ENCODE measurements at places on chromosomes 16 and 17.

DNA sequence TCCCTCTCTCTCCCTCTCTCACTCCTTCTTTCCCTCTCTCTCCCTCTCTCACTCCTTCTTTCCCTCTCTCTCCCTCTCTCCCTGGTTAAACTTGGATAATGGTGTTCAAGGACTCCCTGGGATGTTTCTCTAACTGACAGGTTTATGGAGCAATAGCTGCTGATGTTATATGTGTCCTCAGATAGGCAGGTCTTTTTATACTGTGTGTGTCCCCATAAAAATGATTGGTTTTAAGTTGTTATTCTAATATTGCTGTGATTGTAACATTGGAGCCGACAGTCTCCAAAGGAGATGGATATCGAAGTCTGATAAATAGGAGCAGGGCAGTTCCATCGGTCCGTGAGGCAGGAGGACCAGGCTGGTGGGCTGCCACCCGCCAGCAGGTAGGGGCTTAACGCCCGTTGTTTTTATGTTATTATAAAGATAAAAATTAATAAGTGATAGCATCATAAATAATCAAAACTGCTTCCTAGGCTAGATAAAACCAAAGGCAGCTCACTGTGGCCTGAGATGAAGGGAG, 38.1 kb upstream of the C16orf82 start:
- no peak for DNase-seq

GRCh38 chr16:2370721-2371120, 30.2 kb upstream of the ABCA3 start:
- no peak for DNase-seq

DNA sequence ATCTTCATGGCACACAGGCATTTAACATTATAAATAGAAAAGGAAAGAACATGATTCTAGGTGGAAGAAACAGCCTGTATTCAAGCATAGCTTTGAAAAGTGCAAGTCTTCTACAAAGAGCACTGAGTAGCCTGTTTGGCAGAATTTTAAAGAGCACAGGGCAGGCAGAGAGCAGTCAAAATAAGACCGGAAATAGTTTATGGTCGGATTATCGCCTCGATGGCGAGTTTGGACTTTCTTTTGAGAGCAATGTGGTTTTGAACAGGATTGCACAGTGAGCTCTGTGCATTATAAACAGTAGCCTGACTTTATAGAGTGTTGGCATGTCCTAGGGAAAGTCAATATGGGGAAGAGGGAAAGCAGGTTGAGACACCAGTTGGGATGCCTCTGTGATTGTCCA, 6.2 kb upstream of the TMEM100 start:
- no peak for DNase-seq

GRCh38 chr17:55785181-55785580, 34.3 kb downstream of the PCTP start:
- DNase-seq: no peak

GRCh38 chr16:86343027-86343795, 167.1 kb upstream of the FOXF1 start:
- DNase-seq: no peak

DNA sequence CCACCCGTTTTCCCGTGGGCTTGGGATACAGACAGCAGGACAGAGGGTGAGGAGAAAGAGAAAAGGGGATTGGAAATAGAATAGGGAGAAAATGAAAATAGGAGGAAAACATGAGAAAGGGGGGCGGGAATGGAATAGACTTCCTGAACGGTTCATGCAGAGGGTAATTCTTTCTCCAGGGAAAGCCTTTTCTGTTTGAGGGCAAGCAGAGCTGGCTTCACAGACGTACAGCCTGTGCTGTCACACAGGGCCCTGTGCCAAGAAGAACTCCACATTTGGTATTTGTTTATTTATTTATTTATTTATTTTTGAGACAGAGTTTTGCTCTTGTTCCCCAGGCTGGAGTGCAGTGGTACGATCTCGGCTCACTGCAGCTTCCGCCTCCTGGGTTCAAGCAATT, 12.0 kb downstream of the MILR1 start:
- no peak for DNase-seq

DNA sequence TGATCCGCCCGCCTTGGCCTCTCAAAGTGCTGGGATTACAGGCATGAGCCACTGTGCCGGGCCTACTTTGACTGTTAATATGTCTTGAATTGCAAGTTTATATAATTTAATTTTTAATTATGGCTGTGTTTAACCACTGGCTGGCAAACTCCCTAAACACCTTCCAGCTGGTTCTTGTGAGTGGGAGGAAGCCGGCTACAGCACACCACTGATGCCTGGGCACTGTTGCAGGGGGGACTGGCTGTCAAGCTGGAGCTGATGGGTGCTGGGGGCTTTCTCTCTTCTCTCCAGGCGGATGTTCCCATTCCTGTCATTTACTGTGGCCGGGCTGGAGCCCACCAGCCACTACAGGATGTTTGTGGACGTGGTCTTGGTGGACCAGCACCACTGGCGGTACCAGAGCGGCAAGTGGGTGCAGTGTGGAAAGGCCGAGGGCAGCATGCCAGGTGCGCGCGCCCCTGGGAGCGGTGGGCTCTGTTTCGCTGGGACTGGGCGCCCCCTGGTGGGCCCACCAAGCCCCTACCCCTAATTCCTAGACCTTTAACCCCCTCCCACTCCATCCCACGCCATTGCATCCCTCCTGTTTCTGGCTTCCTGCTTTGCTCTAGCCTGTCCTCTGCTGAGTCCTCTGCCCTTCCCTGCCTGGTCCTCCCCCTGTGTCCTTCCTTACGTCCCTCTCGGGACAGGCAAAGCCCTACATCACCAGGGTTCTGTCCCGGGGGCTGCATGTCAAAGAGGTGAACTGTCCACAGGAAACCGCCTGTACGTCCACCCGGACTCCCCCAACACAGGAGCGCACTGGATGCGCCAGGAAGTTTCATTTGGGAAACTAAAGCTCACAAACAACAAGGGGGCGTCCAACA, 9.5 kb downstream of the TBX21 start:
- peak; percentile 55 for DNase-seq

DNA sequence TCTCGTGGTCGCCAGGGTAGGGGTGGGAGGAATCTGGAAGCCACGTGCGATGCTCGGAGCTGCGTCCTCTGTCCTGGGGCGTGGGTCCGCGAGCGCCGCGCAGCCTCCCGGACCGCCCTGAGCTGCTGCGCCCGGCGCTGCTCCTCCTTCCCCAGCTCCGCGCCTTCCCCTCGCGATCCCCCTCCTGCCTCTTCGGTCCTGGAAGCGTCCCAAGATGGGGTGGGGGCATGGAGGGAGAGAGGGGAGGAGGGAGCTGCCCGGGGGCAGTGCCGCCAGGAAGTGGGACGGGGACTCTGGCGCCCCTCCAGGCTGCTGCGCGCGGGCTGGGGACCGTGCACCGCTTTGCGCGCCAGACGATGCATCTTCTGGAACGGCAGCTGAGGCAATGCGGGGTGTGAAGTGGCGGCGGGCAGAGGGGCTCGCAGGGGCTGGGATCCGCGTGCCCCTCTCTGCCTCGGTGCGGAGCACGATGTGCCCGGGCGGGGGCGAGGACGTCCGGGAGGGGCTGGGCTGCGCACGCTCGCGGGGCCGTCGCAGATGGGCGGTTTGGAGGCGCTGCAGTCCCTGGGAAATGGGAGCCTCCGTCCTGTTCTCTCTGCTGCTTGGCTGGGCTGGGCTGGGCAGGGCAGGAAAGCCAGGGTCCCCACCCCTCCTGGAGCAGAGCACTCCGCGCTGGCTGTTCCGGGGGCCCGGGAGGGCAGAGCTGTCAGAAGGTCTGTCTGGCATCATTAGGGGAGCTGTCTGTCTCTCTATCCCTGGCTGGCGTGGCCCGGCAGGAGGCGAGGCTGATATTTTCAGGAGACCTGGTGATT, 388.0 kb downstream of the SEC14L1 start:
- peak; percentile 66 for DNase-seq

DNA sequence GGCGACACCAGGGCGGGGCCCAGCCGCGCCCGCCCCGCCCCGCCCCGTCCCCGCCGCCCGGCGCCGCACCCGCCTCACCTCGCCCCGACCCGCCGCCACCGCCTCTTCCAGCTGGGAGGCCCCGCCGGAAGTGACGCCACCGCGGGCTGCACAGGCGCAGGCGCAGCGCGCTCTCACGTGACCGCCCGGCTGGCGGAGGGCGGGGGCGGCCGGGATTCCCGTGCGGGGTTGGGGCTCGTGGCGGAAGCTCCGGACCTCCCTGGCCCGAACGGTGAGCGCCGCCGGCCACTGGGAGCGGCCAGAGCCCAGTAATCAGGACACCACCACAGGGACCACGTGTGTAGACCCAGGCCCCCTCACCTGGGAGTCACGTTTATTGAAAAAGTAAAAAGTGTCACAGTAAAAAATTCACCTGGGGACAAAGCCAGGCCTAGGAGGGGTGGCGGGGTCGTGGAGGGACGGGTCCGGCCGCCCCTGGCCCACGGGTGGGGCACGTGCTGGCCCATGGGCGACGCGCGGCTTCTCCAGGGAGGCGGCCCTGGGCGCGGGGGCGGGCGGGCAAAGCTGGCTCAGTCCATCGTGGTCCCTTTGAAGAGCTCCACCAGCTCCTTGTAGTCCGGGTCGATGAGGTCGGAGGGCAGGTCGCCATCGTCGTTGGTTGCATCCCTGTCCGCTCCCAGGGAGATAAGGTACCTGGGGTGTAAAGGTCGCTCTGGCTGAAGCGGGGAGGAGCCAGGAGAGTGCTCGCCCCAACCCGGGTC, at the start of gene MCRIP1:
Gene MCRIP1 (minus strand): TSS at position 132 of the 761 bp plus-strand sequence. CDS start 8,785 bp downstream, outside the sequence.
- peak; percentile 98 for DNase-seq

DNA sequence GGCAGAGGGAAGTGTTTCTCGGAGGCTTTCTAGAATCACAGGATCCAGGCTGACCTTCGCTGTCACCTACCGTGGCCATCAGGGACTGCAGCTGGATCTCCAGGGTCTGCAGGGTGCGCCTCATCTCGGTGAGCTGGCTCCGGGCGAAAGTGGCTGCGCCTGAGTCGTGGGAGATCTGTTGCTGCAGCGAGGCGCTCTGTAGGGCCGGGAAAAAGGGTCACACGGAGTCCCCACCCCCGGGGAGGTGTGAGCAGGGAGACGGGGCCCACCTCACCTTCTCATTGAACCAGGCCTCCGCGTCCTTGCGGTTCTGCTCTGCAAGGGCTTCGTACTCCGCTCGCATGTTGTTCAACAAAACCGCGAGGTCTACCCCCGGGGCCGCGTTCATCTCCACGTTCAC, 2.9 kb downstream of the KRT28 start:
- no peak for DNase-seq

DNA sequence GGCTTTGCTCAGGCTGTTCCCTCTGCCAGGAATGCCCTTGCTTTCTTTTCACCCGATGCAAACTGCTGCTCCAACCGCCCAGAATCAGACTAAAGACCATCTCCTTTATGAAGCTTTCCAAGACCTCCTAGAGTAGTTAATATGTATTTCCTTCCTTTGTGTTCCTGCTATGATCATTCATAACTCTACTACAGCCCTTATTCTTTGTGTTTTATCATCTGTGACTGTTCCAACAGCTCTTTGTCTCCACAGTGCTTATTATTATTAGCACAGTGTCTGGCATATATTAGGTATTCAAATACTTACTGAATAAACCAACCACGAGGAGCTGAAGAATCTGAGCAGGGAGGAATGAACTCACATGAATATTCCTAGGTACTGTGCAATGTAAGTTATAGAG, 7.6 kb downstream of the PSME3IP1 start:
- DNase-seq: no peak

DNA sequence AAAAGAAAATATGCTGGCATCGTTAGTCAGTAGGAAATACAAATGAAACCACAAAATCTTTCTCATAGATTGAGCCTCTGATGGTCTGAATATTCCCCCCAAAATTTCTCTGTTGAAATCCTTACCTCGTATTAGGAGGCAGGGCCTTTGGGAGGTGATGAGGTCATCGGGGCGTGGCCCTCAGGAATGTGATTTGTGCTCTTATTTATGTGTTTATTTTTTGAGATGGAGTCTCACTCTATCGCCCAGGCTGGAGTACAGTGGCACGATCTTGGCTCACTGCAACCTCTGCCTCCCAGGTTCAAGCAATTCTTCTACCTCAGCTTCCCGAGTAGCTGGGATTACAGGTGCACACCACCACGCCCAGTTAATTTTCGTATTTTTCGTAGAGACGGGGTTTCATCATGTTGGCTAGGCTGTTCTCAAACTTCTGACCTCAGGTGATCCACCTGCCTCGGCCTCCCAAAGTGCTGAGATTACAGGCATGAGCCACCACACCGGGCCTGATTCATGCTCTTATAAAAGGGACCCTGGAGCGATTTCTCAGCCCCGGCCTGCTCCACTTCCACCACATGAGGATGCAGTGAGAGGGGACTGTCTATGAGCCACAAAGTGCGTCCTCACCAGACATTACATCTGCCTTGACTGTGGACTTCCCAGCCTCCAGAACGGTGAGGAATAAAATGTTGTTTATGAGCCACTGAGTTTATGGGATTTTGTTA, 53.1 kb downstream of the DNAH17 start:
- no peak for DNase-seq

DNA sequence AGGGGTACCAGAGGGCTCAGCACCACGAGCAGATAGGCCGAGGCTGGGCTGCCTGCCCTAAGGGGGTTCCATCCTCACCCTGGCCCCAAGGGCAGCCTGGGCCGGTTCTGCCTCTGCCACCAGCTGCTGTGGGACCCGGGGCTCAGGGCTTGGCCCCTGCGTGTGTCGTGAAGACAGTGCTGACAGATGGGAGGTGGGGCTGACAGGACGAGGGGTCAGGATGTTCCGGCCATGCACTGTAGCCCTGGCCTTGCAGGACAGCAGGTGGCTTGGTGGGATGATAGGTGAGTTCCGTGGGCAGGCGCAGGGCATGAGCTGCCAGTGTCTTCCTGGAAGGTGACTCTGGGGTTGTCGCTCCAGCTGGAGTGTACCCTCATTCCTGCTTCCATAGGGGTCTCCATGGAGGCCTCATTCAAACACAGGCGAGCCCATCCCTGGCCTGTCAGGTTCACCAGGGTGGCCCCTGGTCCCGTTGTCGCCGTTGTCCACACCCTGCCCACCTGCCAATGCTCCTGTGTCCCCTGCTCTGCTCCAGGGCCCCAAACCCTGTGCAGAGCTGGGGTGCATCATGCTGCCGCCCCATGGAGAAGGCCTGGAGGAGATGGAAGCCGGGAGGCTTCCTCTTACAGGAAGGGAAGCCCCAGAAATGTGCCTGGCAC, 57.2 kb downstream of the WDR45B start:
- no peak for DNase-seq

GRCh38 chr16:4679850-4680636, 13.3 kb upstream of the NUDT16L1 start:
- DNase-seq: no peak

GRCh38 chr17:8212312-8213180, 2.2 kb upstream of the AURKB start:
- DNase-seq: no peak

DNA sequence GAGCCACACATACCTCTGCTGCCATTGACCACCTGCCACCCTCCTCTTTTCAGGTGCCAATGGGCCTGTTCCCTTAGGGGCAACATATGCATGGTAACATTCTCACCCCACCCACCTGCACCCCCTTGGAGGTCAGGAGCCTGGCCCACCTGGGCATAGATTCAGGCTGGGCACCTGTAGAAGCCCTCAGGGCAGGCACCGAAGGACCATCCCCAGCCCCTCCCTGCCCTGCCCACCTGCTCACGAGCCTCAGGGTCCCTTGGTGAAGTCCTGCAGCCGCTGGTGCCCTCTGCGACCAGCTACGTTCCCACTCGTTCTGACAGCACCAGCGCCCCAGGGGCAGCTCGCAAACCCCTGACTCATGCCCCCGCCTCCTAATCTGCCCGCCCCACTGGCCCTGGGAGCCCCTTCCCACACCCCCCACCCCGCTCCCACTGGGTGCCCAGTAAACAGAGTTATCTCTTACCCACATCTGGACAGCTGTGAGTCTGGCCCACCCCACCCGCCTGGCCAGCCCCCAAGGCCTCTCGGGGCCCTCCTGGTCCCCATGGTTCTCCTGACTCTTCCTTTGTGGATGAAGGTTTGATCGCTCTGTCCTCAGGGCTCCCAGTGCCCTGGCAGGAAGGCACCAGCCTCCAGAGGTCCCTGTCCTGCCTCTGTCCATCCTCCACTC, at the start of gene SLC4A1:
Gene SLC4A1 (minus strand): TSS at position 318 of the 673 bp plus-strand sequence. CDS start 5,269 bp downstream, outside the sequence.
- no peak for DNase-seq

All from stimulated activated CD4-positive, alpha-beta T cell treated with anti-CD3 and anti-CD28 coated beads, Interleukin-15, amount 100 ng/mL, for 24 hours (primary cell).